Activated CD4-positive, alpha-beta T cell treated with anti-CD3 and anti-CD28 coated beads for 1 hour (primary cell): ENCODE measurements at places on chromosomes 5 and 9.

DNA sequence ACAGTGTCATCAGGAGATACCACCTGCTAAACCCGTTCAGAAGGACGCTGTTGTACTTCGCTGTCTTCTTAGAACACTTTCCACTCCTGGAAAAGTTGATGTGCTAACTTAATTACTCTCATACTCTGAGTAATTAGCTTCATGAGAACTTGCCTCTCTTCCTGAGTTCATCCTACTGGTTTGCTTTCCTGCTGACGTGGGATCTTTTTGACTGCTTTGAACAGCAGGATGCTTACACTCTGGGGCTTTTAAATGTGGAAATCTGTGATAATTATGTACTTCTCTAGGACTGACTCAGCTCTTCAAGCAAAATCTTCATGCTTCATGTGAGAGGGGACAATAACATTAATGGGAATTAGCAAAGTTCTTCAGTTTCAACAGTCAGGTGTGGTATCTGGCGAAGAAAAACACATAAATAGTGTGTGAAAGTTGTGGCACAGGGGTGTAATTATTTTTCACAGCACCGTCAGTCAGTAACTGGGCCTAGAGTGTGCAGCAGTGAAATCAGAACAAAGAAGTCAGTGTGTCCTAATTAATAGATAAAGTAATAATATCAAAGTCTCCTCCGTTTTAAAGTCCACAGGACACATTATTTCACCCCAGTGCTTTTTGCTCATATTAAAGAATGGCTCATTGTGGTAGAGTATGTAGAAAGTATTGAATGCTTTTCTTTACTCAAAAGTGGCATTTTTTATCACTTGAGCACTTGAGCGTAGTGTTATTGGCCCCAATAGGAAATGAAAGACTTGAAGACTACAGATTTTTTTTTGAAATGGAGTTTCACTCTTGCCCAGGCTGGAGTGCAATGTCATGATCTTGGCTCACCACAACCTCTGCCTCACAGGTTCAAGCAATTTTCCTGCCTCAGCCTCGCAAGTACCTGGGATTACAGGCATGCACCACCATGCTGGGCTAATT lies 140.9 kb upstream of the DMRT1 start:
- DNase-seq: no peak

- no peak for DNase-seq
These were observed 58.9 kb downstream of the DOCK2 start for GRCh38 chr5:169695919-169696490.

- no peak for DNase-seq
These were observed 1951.4 kb upstream of the WWC1 start for GRCh38 chr5:166340039-166340438.

GRCh38 chr5:125023673-125024072 lies 277.2 kb upstream of the ZNF608 start:
- no peak for DNase-seq

GRCh38 chr5:109482748-109483147 lies 73.0 kb upstream of the PJA2 start:
- no peak for DNase-seq

GRCh38 chr5:150347451-150347850 lies 10.0 kb upstream of the TCOF1 start:
- no peak for DNase-seq

DNA sequence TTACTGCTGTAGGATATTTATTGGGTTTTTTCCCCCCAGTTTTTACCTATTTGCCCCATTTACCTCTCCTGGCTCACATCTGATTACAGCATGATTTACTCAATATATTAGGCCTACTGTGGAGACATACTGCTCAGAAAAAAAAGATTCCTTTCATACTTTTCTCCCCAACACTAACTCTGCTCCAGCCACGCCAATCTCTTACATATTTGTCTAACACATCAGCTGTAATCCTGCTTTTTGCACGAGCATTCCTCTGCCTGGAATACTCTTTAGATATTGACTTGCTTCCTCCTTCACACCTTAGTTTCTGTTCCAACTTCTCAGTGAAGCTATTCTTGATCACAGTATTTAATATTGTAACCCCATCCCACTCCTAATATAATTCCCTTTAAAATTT lies 158.1 kb upstream of the VCAN start:
- DNase-seq: no peak

- no peak for DNase-seq
These were observed 73.0 kb downstream of the PAX5 start for GRCh38 chr9:36961051-36961450.

- no peak for DNase-seq
These were observed 14.9 kb downstream of the DNLZ start for GRCh38 chr9:136348691-136349090.

DNA sequence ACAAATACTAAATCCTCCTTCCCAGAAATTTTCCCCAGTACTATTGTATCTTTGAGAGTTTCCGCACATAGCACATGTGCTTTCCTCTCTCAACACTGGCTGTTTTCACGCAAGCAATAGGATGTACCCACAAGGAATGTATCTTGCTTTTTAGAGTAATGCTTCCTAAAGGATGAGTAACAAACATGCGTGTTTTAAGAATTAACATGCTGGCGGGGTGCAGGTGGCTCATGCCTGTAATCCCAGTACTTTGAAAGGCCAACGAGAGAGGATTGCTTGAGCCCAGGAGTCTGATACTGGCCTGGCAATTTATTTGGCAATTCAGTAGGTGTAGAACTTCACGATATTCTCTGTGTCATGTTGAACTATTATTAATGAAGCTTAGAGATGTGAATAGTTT lies 4.6 kb downstream of the RUFY1 start:
- DNase-seq: no peak

DNA sequence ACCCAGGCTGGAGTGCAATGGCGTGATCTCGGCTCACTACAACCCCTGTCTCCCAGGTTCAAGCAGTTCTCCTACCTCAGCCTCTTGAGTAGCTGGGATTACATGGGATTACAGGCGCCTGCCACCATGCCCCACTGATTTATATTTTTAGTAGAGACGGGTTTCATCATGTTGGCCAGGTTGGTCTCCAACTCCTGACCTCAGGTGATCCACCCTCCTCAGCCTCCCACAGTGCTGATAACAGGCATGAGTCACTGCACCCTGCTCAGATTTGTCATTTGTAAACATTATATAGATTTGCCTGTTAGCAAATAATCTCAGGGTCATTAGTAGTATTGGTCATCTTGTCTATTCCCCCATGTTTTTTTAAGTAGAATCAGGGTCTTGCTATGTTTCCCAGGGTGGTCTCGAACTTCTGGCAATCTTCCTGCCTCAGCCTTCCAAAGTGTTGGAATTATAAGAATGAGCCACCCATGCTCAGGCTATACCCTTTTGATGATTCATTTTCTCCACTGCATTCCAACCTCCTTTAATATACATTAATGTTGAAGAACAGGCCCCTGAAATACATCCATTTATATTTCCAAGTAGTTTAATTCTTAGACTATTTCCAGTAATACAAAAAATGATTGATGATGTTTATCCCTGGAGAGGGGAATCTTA lies 17.3 kb downstream of the CENPH start:
- DNase-seq: no peak

DNA sequence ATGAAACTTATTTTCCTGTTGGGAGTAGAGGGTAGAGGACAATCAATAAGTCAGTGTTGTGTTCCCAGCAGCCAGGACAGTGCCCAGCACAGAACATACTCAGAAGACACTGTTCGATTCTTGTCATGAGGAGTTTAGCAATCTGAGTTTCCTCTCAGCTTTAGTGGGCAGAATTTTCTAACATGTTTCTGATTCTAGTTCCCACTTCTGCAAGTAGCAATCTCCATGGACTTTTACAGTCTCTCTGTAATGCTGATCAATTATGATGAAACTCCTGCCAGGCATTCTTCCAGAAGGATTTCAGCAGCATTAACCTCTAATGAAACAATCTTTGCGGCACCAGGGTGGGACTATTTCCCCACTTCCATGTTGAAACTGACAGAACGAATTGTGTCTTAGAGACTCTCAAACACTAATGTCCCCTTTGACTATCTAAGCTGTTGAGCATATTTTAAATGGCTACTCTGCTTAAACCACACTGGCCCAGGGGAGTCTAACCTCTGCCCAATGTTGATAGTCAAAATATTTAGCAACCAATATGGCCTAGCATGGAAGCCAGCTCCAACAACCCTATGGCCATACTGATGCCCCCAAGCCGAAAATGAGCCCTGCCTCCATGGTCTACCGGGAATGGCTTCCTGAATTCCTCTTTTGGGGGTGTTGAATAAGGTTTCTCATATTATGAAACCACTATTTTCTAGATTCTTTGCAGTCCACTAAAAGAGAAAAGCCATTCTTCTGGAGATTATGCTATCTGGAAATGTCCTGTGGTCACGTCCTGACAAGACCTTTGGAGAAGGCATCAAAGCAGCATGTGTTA lies 484.3 kb downstream of the BNC2 start:
- no peak for DNase-seq

GRCh38 chr5:95113489-95113888 lies 171.4 kb downstream of the MCTP1 start:
- no peak for DNase-seq

GRCh38 chr5:102959055-102959454 lies 160.9 kb downstream of the GIN1 start:
- no peak for DNase-seq

DNA sequence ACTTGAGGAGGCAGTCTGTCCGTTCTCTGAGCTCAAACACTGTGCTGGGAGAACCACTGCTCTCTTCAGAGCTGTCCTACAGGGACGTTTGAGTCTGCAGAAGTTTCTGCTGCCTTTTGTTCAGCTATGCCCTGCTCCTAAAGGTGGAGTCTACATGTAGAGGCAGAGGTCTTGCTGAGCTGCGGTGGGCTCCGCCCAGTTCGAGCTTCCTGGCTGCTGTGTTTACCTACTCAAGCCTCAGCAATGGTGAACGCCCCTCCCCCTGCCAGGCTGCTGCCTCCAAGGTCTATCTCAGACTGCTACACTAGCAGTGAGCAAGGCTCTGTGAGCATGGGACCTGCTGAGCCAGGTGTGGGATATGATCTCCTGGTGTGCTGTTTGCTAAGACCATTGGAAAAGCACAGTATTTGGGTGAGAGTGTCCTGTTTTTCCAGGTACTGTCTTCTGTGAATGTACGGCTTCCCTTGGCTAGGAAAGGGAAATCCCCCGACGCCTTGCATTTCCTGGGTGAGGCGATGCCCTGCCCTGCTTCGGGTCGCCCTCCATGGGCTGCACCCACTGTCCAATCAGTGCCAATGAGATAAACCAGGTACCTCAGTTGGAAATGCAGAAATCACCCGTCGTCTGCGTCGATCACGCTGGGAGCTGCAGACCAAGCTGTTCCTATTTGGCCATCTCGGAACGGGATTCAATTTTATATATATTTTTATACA lies 58.5 kb downstream of the CNTRL start:
- peak; percentile 56 for DNase-seq

DNA sequence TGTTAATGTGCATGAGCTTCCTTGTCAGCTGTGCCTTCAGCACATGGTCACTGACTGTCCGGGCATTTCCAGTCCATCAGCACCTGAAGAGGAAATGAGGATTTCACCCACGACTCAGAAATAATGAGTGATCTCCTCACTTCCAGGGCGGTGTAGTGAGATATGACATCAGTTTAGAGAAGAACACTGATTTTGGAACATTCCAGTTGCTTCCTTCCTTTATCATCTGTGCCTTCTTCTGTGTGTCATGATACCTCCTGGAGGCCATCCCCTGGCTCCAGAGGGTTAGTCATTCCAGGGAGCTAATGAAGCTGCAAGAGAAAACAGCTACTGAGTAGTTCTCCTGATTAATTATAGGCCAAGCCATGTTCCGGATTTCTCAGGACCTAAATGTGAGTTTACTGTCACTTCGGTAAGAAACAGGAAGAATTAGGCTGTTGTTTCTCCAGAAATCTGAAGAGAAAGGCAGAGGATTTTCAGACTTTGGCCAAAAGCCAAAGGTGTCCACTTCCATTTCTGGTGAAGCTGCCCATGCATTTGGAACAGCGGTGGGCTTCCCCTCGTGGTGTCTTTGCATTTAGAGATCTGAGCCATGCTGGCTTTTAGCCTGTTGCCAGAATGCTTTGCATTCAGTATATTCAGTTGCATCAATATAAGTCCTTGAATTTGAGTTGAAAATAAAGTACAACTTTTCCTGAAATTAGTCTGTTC lies 161.3 kb upstream of the OTULINL start:
- DNase-seq: no peak

GRCh38 chr9:131092030-131092429 lies 4.3 kb upstream of the AIF1L start:
- no peak for DNase-seq

DNA sequence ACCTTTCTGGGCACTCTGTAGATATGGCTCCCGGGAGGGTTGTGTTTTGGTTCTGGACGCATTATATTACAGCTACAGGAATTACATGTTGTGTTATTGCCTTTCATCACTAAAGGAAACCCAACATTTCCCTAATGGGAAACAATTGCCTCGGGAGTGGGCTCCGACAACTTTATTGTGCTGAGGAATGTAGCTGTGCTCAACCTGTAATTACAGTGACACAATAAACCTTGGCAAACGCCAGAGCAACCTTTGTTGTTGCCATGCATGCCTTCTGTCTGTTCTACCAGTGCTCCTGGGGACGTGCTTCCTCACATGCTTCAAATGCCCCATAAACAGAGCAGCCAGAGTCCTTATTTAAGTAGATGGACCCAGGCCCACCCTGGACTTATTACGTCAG lies 182.4 kb downstream of the DIRAS2 start:
- DNase-seq: no peak

- no peak for DNase-seq
These were observed 59.1 kb upstream of the NIPAL4 start for GRCh38 chr5:157400741-157401495.

GRCh38 chr9:111805830-111806241 lies 11.1 kb upstream of the SHOC1 start:
- DNase-seq: no peak

- no peak for DNase-seq
These were observed 1.4 kb downstream of the OBP2B start for GRCh38 chr9:133207540-133208170.

GRCh38 chr5:35863159-35863558 lies 6.5 kb downstream of the IL7R start:
- DNase-seq: no peak

DNA sequence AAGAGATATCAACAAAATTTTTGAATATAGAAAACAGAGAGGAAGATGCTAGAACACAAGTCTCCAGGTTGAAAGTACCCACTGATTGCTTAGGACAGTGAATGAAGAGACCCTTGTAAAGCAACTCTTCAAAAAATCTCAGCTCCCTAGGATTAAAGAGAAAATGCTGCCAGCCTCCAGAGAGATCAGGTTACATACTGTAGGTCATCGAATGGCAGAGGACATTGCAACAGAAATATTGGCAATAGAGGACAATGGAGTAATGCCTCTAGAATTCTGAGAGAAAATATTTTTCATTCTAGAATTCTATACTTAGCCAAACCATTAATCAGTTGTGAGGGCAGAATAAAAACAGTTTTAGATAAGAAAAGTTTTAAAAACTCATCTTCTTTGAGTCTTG lies 43.1 kb upstream of the ELL2 start:
- DNase-seq: no peak
